G401 (cell line): ENCODE measurements at places on chromosomes 6 and 20.

DNA sequence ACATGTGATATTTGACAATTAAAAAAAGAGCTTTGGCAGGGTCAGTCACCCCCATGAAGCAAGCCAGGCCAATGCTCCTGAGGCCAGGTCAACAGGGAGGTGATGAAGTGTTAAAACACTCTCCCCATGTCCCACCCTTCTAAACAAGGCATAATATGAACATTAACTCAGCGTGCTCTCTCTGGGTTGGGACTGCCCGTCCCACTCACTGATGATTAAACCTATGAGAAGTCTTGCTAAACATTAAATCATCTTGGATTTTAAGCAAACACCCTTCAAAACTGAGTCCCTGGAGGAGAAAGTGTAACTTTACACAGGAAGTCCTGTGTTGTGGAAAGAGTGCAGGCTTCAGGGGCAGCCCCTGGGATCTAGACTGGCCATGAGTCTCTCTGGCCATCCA is 558.5 kb downstream of the CD83 start:
- no peak for DNase-seq

DNA sequence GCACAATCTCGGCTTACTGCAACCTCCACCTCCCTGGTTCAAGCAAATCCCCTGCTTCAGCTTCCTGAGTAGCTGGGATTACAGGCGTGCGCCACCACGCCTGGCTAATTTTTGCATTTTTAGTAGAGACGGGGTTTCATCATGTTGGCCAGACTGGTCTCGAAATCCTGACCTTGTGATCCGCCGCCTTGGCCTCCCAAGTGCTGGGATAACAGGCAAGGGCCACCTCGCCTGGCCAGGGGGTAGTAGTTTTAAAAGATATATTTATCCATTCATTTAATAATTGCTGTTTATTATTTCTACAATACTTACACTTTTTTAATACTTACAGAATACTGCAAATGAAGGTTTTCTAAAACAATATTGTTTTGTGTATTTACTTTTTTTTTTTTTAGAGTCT is 15.5 kb upstream of the DDX27 start:
- no peak for DNase-seq

DNA sequence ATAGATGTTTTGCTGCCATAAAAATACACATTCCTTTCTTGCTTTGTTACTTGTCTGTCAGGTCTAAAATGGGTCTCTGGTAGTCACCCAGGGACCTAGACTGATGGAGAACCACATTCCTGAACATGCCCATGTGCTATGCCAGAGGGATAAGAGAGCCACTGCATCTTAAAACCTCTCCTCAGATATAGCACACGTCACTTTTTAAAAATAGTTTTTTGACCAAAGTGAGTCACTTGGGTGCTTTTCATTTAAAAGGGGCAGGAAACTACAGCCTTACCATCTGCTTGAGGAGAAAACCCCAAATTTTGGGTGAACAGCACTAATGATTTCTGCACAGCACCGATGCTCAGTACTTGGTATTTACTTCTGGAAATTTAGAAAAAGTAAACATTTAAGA is 197.8 kb downstream of the OGFRL1 start:
- no peak for DNase-seq

DNA sequence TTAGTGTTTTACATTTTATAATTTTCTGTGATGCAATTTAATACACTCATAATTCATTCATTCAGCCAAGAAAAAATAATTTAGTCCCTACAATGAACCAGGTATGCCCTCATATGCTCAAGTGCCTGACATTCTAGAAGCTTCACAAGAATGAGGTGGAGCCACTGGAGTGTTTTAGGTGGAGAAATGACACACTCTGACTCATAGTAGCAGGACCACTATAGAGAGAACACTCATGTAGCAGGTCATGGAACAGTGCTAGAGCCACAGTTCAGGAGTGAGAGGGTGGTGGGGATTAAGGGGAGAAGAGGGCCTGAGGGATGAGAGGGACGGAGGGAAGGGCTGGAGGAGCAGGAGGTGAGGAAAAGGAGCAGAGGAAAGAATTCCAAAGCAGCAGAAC is 1.4 kb upstream of the HLA-G start:
- no peak for DNase-seq

DNA sequence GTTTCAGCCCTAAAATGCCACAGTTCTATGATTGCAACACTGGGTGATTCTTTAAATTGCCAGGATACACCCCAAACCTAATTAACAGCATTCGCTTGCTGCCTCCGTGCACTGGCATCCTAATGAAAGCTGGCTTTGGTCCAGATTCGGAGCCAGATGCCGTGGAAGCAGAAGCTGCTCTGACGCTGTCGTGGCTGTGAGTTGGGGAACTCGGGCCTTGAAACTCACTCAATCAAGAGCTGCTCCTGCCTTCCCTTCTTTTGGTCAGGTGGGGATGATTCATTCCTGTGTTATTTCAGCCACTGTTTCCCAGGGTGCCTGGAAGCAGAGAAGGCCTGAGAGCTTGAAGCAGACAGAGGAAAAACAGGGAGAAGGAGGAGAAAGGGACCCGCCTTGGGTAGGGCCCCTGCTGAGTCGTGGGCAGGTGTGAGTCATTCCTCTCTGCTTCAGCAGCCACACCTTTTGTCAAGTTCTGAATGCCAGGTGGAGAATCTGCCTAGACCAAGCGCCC is 36.2 kb upstream of the DSP start:
- DNase-seq, result peak; percentile 54

GRCh38 chr20:1448081-1448620 is 18.5 kb downstream of the NSFL1C start:
- no peak for DNase-seq

DNA sequence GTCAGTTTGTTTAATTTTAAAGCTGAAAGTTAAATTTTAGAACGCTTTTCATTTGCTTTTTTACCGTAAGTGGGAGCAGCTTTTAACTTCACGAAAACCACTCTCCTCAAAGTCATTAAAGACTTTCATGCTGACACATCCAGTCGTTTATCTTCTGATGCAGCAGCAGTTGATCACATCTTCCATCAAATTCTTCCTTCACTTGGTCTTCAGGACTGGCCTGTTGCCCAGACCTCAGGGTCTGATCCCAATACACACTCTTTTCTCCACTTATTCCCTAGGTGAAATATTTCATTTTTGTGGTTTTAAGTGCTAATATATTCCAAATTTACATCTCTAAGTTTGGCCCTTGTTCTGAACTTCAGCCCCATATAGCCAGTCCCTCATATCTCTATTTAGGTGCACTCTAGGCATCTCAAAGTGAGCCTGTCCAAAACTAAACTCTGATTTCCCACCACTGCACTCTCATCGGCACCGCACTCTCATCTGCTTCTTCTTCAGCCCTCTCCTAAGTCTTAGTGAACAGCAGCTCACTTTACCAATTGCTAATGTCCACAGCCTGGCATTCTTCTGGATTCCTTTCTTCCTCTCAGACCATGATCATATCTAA is 20.4 kb downstream of the AFDN start:
- no peak for DNase-seq

DNA sequence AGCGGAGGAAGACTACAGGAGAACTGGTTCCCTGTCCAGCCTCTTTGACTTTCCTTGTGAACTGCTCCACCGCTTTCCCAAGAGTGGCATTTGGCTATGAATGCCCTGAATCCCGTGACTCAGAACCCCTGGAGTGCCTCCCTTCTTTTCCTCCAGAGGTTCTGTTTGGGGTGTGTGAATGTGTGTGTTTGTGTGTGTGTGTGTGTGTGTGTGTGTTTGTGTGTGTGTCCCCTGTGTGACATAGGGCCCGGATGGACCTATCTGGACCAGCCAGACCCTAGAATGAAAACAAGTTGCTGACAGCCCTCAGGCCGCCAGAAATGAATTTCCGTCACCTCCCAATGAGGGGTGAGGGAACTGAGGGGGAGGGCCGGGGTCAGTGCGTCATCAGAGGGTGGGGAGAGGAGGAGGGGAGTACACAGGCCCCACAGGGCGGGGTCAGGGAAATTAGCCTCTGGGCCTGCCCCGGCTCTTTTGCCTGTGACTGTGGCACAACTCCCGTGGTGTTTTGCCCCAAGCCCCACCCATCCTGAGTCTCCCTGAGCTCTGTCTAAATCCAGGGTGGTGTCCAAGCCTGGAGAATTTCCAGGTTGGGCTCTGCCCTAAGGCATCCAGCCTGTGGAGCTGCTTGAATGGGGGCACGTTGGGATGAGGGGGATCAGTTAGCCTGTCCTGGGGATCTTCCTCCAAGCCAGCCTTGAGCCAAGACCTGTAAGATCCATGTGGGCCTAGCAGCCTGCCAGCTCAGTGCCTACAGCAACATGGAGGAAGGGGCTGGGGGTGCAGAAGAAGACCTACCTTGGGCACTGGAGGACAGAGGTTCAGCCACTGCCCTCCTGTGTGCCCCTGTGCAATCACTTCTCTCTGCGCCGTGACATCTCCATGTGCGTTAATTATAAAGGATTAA is 15.2 kb upstream of the MRPS18A start:
- DNase-seq, result peak; percentile 33

GRCh38 chr6:4909063-4909706 is 94.7 kb downstream of the RPP40 start:
- no peak for DNase-seq

DNA sequence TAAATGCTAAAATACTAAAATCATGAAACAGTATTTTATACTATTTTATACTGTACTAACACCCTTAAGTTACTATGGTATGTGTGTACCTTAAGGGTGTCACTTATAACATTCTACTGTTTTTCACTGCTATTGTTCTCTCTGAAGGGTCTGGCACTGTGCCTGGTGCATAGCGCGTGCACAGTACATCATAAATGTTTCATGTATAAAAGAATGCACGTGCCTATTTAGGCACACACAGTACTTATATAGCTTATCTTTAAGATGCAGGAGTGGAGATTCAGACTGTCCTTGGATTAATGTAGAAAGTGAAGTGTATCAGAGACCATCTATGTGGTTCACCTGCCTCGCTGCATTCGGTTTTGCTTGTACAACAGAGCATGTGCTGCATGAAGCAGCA is 64.0 kb upstream of the SGK1 start:
- DNase-seq, result no peak

DNA sequence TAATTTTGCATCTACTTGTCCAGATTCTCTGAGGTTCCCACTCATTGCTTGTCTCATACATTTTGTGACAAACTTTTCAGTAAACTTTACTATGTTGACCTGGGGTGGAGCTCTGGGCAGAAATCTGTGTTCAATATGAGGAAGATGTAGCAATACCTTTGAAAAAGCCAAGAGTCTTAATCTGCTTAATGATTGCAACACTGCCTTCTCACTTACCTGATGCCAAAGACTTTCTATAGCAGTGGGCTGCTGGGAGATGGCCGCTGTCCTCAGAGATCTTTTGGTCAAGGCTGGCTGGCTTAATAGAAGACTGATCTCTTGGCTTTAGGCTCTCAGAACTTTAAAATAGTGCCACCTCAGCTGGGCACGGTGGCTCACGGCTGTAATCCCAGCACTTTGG is 70.1 kb upstream of the RBM24 start:
- no peak for DNase-seq

DNA sequence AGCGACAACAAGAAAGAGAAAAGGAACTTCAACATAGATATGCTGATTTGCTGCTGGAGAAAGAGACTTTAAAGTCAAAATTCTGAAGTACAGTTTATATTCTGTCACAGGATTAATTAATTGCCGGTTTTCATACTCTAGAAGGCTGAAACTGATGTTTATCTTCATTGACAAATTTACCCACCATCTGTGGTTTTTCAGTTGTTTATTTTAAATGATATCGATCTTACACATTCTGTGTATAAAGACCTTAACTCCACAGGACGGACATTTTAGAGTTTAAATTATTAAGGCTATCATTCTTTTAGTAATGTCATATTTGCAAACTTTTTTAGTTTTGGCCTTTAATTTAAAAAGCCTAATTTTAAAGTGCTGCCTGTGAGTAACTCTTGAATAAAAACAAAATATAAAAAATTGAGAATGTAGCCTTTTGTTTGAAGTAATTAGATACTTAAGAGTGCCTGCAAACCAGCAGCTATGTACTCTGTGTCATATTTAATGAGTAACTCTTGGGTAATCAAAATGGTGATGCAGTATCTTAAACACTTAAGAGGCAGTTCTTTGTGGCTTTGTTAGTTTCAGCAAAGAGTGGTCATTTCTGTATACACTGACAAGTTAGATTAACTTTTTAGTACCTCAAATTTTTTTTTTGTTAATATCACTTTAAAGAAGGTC is 59.3 kb downstream of the CDC5L start:
- DNase-seq, result no peak

DNA sequence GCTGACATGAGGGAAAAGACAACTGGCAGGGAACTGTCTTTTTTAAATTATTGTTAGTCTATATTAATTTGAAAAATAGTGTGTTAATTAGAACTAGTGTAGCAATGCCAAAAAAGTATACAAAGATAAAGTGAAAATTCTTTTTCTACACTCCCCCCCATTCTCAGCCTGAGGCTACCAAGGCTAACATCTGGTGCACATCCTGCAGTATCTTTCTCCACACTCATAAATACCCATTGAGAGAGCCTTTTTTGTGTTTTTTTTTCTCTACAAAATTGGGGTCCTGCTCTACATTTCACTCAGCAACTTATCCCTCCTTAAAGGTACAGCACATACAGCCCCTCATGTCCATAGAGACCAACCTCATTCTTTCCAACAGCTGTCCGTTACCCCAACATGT is 20.7 kb downstream of the PREX1 start:
- no peak for DNase-seq

DNA sequence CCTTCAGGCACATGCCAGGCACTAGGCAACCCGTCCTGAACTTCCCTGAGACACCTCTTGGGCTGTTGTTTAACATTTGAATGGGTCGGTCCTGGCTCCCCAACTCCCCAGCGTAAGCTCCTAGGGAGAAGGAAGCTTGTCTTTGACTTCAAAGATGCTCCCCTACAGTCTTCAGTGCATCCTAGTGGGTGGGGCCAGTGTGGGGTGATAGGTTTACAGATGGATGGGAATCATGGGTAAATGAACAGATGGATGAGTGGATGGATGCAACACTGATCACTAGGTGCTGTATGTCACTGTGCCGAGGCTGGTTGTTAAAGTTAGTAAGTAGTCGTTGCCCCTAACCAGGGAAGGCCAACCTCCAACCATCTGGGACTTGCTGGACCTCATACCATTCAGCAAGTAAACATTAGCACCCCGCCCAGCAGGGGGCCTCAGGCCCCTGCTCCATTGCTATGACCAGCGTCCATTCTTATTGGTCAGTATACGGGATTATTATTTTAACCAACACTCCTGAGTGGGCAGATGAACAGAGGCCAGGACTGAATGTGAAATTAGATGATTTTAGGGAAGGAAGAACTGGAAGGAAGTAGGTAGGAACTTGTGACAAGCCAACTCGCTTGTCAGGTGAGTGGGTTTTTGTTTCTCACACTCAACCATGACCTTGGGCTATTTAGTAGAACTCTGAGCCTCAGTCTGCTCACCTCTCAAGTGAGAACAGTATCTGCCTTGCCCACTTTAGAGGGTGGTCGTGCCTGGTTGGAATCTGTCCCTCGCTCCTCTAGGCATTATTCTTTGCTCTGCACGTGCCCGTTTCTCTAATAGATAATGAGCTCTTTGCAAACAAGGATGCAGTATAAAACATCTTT is 82.9 kb upstream of the FOXP4 start:
- no peak for DNase-seq

GRCh38 chr6:1591243-1591642 is 18.5 kb upstream of the FOXC1 start:
- DNase-seq, result no peak
